ENCODE measurements at places on chromosomes 11 and 22.

DNA sequence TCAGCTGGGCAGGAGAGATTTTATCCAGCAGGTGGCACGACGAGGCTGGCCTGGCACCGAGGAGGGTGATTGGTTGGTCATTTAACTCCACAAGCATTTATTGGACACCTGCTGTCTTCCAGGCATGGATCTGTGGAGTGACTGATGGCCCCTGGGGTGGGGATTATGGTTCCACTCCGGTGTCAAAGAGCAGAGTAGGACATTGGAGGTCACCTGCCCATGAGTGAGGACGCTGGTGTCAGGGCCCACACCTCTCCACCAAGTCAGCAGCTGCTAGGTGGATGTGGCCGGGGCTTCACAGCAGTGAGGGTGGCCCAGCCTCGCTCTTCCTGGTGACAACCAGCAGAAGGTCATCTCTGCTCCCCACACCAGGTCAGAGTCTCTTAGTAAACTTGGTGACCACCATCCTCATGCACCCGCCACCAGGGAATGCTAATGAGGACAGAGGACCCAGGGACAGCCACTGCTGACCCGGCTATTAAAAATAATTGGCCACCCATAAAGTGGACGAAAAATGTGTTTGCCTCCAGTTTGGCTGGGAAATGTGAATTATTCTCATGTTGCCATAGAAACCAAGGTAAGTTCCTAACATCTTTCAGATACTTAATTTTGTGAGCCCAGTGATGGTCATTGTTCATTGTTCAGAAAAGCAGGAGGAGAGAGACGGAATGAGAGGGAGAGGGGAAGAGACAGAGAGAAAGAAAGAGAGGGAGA is 428.7 kb downstream of the TBC1D22A start:
- DNase-seq = no peak

GRCh38 chr22:24559471-24559870 is 3.7 kb downstream of the SNRPD3 start:
- DNase-seq = no peak

GRCh38 chr11:29300420-29300819 is 716.4 kb downstream of the KCNA4 start:
- no peak for DNase-seq

- DNase-seq = no peak
Measured at GRCh38 chr22:46349681-46350080, 14.2 kb downstream of the TRMU start.

All from NCI-H345 (cell line).